KG1 (cell line): ENCODE measurements at places on chromosomes 7 and 10.

GRCh38 chr10:62093863-62094291 lies 174.8 kb downstream of the RTKN2 start:
- no peak for DNase-seq

DNA sequence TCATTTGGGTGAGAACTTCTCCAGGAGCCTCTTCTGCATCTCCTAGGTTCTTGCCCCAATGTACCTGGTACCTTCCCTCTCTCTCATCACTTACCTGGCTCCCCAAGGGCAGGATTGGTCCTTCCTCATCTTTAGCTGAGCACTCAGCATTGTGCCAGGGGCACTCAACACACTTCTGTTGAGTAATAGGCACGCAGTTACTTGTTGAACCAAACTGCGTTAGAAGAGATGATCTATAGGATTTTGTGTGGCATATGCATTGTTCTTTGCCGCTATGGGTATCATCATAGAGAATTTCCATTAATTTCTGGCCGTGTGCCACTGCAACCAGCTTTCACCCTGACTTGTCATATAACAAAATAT lies 16.4 kb downstream of the TBXAS1 start:
- no peak for DNase-seq

GRCh38 chr7:102281785-102282184 lies 4.9 kb upstream of the SH2B2 start:
- no peak for DNase-seq

- no peak for DNase-seq
Measured at GRCh38 chr10:74923556-74923955, 97.2 kb downstream of the KAT6B start.

GRCh38 chr10:97029271-97029670 lies 156.5 kb downstream of the SLIT1 start:
- no peak for DNase-seq

- no peak for DNase-seq
Measured at GRCh38 chr7:68485253-68485917, 1112.9 kb upstream of the AUTS2 start.

GRCh38 chr7:104328296-104328969 lies at the start of gene LHFPL3:
Gene LHFPL3 (plus strand): TSS chr7:104328603.
- no peak for DNase-seq

DNA sequence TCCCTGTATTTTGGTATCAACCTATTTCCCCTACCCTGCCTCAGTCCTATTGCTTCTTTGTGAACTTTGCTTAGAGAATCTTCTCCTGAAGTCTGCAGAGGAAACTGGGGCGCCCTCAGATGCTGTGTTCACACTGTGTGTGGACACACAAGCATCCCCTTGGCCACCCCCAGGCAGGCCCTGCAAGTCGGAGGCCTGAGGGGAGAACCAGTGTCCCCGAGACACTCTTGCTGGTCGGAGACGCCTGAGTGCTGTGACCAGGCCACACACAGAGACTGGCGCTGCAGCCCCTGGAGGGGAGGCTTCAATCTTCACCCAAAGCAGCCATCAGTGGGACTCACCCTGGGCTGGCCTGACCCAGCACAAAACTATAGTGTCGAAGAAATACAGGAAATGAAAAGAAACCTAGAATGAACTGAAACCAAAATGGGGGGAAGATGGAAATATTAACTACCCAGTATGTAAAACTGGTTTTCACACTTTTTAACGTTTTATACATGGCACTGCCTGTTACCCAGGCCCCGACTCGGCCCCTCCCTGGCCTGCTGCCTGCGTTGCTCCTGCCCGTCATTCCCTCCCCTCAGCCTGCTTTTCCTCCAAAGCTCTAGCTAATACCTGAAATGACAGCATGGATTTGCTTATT lies 48.4 kb upstream of the FAM20C start:
- no peak for DNase-seq

GRCh38 chr7:146826329-146826728 lies 709.7 kb downstream of the CNTNAP2 start:
- DNase-seq: no peak

GRCh38 chr10:120538091-120538490 lies 81.1 kb downstream of the PLPP4 start:
- no peak for DNase-seq

DNA sequence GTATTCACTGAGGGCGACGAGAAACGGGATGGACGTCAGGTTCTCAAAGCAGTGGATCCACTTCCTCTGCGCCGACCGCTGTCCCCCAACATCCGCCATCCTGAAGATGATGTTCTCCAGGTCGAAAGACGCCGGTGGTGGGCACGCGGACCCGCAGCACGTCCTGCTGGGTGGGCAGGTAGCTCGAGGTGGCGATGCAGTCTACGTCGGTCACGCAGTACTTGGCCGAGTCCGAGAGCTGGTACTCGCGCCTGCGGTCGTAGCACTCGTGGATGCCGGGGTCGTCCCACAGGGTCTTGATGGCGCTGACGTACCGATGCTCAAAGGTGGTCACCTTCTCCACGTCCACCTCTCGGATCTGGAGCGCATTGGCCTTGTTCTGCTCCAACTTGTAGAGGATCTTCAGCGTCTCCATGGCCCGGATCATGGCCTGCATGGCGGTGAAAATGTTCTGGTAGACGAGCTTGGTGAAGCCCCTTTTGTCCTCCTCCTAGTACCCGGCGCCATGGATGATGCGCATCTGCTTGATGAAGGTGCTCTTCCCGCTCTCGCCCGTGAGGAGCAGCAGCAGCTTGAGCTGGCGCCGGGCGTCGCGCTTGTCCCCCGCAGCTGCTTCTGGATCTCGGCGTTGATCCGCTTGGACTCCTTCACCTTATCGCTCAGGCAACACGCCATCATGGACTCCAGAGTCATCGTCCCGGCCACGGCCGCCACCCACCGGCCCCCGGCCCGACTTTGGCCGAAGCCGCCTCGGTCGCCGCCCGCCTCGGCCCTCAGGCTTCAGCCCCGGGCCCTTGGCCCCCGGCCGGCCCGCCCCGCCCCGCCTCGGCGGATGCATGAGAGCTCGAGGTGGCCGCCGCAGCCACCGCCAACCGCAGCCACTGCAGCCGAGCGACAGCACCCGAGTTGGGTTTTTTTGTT lies 122.9 kb upstream of the KCTD7 start:
- no peak for DNase-seq

DNA sequence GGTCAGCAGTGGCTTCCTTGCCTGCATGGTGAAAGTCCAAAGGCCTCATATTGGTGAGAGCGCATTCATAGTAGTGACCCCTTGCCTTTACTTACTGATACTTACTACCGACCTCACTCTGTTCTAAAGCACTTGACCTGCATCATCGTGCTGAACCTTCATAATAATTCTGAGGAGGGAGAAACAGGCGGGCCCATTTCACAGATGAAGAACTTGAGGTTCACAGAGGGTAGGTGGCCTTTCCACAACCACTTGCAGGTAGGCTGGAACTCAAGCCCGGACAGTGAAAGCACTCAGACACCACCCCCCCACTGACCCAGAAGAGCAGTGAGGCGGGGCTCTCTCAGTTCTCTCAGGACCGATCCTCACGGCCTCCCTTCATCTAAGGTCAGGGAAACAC lies 149.4 kb upstream of the CHST15 start:
- no peak for DNase-seq

- DNase-seq: no peak
Measured at GRCh38 chr7:22348379-22348778, 8.6 kb downstream of the RAPGEF5 start.

GRCh38 chr7:66207540-66207939 lies 2.4 kb downstream of the TPST1 start:
- peak; percentile 9 for DNase-seq

- DNase-seq: no peak
Measured at GRCh38 chr10:14250496-14251076, 80.1 kb downstream of the FRMD4A start.

DNA sequence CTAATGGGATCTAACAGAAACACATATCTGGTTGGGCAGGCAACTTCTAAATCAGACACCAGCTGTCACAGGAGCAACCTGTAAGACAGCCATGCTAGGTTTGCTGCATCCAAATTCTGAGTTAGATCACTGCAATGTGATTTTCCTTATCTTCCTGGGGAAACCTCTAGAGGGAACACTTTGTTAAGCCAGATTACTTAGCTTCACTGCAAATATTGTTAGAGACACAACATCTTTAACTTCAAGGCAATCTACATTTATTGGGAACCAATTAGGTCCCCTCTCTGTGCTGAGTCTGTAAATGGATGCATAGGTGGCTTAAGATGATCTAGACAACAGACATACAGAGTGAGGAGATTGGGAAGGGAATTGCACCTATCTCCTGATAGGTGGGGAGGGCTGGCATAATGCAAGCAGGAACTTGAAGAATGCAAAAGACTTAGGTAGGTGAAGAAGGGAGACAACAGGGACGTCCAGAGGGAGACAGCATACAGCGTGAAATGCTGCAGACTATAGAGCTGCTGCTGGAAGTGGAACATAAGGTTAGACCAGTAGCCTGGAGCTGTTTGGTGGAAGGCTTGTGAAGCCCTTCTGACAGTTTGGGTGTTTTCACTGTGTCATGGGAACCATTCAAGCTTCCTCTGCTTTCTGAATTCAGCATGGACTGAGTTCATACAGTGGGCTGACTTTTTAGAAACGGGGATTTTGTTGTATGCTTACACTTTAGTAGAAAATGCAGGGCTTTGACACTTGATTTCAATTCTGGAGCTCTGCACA lies 109.8 kb upstream of the ELMO1 start:
- no peak for DNase-seq

DNA sequence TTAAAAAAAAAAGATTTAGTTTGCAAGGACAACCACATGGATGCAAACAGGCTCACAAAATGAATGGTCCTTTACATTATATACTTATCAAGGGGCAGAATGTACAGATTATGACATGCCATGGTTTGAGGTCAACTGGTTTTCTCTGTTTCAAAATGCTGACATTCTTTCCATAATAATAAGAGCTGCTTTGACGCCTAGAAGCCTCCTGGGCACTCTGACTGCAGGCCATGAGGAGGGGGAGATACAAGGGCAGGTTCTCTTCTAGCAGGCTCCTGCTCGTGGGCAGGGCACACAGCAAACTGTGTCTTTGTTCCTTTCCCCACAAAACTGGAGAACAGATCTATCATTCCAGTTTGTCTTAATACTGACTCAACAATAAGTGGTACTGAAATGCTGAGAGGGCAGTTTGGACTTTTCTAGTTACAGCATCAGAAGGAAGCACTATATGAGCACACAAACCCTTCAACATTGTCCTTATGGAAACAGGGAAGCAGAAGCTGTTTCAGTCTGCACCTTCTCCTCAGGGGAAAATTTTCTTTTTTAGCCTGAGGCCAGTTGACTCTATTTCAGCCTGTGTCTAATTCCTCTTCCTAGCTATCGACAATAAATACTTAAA lies 314.9 kb upstream of the AOAH start:
- DNase-seq: no peak

DNA sequence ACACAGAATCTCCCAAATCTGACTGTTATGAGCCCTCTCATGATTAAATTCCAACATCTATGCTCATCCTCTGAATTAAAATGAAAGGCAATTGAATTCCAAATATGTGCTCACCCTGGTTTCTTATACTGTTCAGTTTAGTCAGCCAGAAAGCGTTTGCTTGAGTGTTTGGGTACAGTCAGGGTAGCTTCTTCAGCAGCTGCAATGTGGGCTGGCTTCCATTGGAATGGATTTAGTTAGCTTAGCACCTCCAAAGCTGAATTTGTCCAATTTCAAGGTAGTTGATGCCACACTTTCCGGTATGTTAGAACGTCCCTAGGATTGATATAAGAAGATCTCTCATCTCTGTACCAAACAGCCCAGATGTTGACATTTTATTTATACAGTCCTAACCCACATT lies 9.3 kb downstream of the KLHL7 start:
- DNase-seq: no peak

DNA sequence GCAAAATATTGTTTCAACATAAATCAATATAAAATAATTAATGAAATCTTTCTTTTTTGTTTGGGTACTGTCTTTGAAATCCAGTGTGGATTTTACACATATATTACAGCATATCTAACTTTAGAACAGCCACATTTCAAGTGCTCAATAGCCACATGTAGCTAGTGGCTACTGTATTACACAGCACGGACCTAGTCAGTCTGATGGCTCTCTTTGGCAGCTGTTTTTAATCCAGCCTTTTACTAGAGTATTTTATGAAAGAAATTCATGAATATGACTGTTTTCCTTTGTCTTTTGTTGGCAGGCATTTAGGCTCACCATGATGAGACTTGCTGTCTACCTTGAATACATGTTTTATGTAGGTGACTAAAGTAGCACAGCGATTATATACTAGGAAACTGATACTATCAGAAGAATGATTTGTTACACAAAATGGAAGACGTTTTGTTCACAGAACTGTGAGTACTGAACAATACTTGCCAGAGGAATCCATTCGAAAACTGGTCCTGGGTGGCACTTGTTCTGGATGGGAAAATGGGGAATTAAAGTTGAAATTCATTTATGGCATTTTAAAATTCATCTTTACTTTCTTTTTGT lies 386.7 kb downstream of the PHTF2 start:
- DNase-seq: no peak

GRCh38 chr7:142746264-142746663 lies 3.0 kb upstream of the PRSS1 start:
- DNase-seq: no peak

DNA sequence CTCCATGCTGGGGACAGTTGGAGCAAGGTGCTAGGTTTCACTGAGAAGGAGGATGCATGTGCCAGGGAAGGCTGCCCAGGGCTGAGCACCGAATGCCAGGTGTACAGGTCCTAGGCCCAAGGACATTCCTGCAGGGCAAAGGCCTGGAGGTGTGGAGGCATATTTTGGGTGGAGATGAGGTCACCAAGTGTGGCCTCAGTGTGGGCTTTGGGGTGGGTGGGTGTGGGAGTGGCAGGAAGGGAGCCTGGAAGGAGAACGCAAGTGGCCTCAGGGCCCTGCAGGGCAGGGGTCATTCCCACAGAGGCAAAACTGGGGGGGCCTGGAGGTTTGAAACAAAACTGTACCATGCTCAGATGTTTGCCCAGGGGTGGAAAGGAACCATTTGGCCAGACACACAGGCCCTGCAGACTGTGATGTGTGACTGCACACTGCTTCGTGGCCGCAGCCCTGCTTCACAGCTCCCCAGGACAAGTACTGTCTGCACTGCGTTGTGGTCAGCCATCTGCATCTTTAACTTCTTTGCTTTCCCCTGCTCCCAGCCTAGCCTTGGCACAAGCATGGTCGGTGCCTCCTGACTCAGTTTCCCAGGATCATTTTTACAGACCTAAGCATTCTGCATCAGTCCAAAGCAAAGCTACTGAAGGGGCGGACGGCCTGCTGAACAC lies 5.1 kb downstream of the PLPP4 start:
- no peak for DNase-seq

DNA sequence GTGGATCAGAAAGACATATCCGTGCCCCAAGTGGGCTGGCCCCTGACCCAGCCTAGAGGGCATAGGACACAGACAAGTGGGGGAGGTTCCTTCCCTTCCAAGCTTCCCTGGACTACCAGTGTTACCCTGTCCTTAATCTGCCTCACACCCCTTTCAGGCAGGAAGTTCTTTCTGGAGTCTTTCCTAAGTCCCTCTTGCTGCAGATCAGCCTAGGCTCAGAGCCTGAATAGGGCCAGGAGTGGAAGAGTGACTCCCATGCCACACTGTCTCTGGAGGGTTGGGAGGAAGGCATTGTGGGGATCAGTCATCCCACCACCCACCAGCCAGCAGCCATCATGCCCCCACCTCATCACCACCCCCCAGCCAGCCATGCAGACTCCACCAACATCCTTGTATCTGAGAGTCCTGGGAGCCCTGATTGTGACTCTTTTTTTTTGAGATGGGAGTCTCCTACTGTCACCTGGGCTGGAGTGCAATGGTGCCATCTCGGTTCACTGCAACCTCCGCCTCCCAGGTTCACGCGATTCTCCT lies 22.6 kb downstream of the POLL start:
- no peak for DNase-seq
